ENCODE measurements at places on chromosomes 7 and 10.
A peak's percentile ranks its signal among the peaks of the same experiment; 100 is the strongest.

DNA sequence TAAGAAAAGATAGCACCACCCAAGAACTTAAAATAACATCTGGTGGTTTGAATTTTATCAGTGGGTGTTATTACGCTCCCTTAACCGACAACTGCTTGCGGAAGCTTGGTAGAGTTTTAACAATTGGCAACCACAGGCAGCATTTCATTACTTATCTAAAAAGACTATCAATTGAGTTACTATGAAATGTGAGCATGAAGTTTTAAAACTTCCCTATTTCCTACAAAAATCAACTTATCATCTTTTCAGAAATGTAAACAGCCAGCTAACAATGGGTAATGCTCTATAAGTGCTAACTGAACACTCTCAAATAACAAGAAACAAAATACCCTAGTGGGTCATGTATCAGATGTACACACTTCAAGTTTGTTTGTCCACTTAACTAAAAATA is 68.8 kb downstream of the OSBPL3 start:
- no peak for DNase-seq

DNA sequence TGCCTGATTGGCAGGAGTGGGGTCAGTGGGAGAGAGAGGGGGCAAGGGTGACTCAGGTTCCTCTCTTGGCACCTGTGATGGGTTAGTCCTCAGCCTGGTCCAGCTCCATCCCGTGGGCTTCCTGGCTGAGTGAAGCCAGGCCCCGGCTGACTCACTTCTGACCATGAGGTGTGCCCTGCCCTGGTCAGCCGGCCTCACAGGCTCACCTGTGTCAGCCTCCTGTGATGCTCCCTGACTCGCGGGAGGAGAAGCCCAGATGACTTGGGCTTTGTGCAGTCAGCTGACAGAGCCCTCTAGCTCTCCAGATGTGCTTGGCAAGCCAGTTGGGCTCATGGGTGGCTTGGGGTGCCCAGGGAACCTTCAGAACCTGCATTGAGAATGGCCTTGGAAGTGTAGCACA is 16.0 kb upstream of the PPIF start:
- DNase-seq: peak; percentile 47

DNA sequence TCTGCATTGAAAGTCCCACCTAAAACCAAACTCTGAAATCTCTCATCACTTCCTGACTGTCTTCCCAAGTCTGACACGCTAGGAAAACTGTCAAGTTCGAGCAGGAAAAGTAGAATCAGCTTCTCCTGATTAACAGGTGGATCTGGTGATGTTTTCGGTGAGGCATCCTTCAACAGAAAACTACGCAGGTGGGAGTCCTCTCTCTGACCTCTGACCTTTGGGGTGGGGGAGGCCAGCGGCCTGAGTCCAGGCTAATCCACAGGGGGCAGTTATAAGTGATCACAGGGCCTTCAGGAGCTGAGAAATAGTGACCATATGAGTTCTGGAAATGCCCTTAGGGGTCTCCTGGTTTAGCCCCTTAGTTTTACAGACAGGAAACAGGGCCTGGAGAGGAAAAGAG is 13.4 kb upstream of the NPFFR1 start:
- DNase-seq: no peak

- DNase-seq: no peak
Observed at GRCh38 chr7:159197066-159197975, 52.7 kb upstream of the VIPR2 start.

DNA sequence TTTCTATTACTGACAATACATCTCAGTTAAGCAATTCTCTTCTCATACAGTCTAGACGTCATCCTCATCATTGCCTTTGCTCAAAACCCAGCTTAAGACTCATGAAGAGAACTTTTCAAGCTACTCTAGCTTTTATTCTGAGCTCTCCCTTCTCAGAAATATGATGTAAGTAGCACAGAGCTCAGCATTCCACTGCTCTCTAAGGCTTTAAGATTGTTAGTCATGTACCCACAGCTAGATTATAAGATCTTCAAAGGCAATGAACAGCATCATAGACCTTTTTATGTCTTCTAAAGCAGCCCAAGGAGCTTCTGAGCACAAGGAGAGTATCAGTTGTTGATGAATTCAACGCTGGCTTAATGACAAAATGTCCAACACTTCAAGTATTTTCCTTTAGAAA is 119.3 kb downstream of the NRP1 start:
- DNase-seq: no peak

DNA sequence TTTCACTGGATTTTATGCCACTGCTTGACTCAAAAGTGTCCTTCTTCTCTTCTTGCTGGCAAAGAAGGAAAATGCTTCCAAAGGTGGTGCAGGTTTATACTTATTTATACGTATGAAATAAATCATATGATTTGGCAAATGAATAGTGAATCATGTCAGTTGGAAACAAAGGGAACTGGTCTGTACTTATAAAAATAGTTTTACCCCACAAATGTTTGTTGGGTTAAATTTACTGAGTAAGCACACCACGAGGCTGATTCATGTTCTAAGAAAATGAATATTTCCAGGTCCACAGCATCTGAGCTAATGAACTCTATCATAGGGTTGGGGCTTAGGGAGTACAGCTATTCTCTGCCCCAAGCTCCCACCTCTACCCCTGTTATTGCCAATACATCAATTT is 232.2 kb downstream of the TRIL start:
- no peak for DNase-seq
